ENCODE measurements at places on chromosomes 11 and 22.

GRCh38 chr22:29284196-29284595 lies 16.1 kb downstream of the EWSR1 start:
- DNase-seq, result no peak

DNA sequence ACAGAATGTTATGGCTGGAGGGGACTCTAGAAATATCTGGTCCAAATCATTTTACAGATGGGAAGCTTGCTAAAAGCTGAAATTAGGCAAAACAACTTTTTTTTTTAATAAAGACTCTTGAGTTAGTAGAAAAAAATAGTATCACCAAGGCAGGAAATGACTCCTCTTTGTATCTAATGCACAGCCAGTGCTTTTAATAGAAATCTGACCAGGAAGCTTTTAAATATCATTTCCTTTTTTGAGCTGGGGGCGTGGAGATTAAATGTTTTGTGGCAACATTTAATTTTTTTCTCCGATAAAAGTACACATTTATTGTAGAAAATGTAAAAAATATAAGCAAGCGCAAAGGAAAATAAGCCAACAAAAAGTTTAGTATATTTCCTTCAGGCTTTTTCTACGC lies 22.5 kb downstream of the TRAF6 start:
- DNase-seq, result no peak

- no peak for DNase-seq
These were observed 1.3 kb upstream of the ARAP1 start for GRCh38 chr11:72753341-72754148.

DNA sequence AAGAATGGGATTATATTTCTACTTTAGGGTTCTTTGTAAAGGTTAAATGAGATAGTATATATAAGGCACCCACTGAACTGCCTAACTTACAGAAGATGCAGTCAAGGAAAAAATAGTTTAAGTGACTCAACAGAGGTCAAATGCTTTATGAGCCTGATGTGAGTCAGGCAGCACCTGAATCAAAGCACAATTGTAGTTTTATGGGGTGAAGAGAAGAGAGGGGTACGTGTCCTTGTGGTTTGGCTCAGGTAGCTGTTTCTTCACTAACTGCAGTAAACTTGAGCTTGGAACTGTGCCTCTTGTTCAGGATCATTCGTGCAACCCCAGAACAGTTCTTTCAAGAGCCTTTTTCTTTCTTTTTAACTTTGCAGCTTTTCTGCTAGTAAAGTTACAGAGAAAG lies 125.2 kb upstream of the SPON1 start:
- DNase-seq, result no peak

DNA sequence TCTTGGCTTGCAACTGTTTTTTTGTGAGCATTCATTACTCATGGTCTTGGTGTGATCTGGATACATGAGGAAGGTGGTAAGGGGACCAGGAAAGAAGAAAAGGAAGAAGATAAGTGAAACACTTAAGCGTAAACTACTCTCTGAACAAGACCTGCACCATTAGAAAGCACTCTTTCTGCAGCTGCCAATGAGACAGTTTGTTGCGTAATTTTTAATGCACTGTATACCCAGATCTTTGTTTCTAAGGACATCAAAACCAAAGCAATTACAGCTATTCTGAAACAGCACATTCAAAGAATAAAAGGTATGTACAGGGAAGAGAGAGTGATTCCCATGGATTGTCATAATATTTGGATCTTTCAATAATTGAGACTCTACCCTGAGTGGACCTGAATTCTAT lies 147.4 kb downstream of the BLID start:
- DNase-seq, result no peak

- no peak for DNase-seq
These were observed 6.5 kb upstream of the ELFN2 start for GRCh38 chr22:37433786-37434185.

GRCh38 chr11:6609502-6610015 lies 2.5 kb downstream of the TAF10 start:
- no peak for DNase-seq

DNA sequence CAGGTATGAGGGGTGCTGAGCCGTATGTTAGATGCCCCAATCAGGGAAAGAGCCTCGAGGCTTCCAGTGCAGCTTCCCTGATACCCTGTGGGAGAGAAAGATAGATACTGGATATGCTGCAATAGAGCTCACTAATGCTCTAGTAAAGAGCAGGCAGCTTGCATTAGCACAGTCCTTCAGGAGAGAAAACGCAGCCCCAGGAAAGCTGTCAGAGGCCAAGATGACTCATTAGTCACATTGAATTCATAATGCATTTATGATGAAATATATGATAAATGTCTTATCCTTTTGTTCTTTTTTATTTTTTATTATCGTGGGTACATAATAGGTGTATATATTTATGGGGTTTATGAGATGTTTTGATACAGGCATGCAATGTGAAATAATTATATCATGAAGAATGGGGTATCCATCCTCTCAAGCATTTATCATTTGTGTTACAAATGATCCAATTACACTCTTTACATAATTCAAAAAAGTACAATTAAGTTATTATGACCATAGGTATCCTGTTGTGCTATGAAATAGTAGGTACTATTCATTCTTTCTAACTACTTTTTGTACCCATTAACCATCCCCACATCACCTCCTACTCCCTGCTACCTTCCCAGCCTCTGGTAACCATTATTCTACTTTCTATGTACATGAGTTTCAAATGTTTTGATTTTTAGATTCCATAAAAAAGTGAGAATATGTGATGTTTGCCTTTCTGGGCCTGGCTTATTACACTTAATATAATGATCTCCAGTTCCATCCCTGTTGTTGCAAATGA lies 94.5 kb upstream of the TOP3B start:
- DNase-seq, result no peak

DNA sequence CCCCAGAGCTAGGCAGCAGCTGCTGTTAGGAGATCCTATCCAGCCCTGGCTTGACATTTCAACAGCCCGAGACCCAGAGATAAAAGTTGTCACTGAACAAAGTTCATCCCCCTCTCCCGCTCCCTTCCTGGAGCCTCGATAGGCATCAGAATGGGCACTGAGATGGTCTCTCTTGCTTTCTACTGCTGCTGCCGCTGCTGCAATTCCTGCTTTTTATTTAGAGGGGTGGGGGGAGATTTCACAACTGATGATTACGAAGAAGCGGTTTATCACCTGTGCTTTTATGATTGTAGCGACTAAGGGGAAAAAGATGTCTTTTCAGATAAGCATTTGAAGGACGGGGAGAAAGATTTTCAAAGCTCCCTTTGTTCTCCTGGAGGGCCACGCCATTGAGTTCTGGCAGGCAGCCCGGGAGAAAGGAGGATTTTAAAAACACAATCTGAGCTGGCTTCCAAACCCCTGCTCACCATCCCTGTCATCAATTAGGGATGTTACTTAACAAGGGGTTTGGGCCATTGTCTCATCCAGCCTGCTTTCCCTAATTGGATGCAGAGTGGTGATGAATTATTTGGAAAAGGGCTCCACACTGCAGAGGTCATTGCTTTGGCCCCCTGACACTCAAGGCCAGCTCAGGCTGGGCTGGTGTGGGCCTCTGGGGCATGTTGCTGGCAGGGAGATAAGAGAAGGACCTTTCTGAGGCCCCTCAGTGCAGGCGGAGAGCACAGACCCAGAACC lies 344.7 kb downstream of the BUD13 start:
- no peak for DNase-seq

DNA sequence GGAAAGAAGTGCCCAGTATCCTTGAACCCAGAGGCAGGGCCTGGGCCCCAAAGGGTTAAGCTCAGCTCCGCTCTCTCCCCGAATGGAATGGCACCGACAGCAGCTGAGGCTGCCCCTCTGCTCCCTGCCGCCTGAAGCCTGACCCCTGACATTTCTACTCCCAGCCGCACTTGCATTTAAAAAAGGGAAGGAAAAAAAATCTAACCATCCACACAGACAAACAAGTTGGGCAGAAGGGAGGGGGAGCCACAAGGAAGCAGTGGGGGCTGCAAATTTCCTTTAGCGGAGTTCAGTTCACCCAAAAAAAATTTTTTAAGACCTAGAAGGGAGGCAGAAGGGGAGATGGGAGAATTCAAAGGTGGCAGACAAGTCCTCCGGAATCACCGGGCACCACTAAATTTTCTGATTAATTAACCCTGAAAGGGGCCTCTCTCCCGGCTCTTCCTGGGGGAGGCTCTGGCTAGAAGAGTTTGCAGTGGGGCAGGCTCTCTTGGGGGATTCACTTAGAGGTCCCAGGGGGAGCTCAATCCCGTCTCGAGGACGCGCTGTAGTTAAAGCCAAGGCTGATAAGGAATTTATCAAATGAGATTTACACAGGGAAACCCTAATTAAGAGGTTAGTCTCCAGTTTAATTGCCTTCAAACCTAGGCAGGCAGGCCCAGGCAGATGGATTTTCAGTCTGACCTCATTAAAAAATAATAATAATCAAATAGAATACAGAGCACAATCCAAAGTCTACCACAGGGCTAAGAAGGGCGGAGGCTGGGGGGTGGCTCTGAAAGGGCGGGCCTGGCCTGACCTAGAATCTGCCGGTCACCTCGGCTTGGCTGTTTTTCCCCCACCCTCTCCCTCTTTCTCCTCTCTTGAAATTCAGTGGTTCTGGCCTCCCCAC lies 25.6 kb downstream of the MN1 start:
- no peak for DNase-seq

- DNase-seq, result no peak
These were observed 359.1 kb downstream of the LUZP2 start for GRCh38 chr11:24855951-24856350.

- no peak for DNase-seq
These were observed 21.7 kb downstream of the PTPN5 start for GRCh38 chr11:18769802-18770456.

DNA sequence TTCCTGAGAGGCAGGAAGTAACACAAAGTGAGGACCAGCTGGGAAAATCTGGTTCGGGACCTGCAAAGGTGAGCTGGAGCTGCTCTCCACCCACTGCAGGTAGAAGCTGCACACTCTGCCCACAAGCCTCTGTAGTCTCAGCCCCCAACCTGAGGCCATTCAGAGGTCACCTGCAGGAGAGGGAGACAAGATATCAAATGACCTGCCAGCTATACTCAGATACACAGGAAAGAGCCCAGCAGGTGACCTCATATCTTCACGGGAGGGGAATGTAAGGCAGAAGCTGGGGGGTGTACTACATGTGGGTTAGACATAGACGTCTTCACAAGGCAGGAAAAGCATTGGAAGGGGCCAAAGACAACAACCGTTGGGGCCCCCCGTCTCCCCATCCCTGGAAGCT lies 86.1 kb downstream of the APIP start:
- DNase-seq, result no peak

- DNase-seq, result no peak
These were observed 59.4 kb upstream of the FTH1 start for GRCh38 chr11:62026739-62027370.

GRCh38 chr11:82864268-82864667 lies 36.0 kb downstream of the PRCP start:
- peak; percentile 10 for DNase-seq

DNA sequence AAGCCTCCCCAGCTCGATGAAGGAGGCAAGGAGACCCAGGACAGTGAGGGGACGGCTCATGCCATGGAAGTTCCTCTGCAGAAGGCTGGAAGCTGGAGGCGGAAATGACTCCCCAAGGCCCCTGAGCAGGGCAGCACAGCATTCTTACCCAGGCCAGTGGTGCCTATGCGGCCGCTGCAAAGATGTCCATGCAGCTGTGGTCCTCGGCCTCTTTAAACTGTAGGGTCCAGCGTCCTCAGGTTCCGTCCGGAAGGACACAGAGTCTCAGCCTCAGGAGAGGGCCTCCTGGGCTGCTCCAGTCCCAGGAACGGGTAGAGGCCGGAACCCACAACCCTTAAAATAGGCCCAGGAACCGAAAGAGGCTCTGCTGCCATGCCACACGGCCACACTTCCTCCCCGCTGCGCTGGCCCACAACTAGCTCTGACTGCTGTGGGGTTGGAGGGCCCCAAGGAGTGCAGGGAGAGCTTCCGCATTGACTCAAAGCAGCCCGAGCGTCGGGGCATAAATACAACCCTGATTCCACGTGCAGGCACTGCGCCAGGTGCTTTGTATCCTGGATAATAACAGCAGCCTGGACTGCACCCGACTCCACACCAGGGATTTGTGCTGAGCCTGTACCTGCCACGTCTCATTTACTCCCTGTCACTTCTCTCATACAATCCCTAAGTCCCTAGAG lies 5.5 kb downstream of the KIAA0930 start:
- no peak for DNase-seq

DNA sequence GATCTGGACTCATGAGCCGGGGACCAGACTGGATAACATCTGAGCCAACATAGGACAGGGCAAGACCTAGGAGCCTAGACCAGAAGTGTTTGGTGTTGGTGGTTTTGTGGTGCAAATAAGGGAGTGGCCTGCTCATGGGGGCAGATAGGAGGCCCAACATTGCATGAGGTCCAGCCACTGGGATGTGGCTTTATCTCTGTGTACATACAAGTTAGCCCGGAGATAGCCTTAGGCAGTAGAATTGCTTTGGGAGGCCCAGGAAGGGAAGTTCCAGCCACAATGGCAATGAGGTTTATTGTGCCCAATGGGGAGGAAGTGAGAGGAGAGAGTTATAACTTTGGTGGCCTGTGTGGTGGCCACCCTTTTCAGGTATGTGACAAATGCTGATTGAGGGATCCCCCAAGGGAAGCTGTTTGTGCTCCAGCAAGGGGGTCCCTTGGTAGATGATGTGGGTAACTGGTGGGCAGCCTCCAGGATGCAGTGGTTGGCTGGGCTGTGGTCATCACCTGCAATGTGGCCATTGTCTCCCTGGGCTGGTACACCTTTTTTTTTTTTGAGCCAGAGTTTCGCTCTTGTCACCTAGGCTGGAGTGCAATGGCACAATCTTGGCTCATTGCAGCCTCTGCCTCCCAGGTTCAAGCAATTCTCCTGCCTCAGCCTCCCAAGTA lies 6.4 kb downstream of the LMO2 start:
- DNase-seq, result no peak

DNA sequence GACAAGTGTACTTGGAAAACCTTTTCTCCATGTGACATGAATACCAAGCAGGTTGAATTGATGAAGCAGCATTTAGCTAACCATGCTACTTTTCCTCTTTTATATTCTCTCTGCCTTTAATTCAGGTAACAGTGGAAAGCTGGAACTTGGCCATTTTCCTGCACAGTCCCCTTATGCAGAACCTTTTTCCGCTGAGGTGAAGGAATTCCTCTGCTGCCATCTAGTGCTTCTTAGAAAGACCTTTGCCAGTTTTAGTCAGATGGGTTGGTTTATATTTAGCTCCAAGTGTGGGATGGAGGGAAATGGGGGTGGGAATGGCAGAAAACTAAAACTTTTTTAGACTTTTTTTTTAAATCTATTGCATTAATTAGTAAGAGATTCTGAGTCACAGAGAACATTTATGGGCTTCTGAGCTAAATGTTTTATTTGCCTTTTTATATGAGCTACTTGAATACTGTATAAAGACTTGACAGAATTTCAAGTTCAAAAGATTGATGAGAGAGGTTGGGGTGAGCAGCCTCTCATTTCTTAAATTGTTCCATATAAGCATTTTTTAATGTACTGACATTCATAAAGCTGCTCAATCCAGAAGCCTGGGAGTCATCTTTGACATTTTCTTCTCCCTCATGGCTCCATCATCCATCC lies 153.9 kb upstream of the ZC3H12C start:
- peak; percentile 46 for DNase-seq

Measured in AG09319 (cell line).